ENCODE measurements at places on chromosomes 7 and 10.

GRCh38 chr7:74025146-74025545 is 2.8 kb upstream of the ELN start:
- DNase-seq, result no peak

DNA sequence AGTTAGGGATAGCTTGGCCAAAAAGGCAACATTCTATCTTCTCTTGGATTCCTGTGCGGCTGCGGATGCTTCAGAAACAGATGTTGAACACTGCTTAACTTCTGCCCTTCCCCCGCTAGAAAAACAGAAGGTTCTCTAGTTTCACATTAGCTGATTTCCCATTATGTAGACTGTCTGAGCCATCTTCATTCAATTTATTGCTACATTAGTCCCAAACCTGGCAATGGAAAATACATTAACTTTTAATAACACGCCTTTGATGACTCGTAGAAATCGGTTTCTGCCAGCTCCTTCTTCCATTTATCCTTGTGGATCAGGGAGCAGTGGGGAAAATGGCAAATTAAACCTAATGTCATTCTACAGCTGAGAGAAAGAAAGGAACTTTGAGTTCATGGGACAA is 119.9 kb downstream of the SLC16A9 start:
- no peak for DNase-seq

DNA sequence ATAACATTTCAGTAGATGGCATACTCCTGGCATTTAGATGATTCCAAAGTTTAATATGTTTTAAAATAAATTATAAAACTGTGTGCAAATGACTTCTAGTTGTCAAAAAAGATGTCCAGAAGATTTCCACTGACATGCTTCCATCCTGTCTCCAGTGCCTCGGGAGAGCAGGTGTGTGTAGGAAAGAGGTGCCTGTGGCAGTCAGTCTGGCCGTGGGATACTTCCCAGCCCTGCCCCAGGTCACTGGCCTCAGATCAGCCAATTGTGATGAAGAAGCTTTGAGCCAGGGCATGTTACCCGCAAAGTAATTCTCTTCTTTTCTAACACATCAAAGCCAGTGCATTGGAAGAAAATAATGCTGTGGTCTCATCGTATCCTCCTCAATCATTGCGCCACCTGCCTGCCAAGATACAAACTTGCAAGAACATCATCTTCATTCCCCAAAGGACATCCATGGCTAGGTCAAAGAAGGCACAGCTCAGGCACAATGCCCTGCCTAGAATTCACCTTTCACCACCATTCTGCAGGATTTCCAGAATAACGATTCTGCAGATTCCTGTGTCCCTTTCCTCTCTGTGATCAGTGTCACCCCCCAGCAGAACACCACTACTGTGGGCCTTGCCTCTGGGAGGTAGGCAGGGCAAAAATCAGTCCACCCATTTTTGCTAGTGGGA is 6.3 kb upstream of the KCNMA1 start:
- DNase-seq, result peak; percentile 49

- no peak for DNase-seq
Observed at GRCh38 chr7:43763183-43763582, 4.7 kb downstream of the BLVRA start.

DNA sequence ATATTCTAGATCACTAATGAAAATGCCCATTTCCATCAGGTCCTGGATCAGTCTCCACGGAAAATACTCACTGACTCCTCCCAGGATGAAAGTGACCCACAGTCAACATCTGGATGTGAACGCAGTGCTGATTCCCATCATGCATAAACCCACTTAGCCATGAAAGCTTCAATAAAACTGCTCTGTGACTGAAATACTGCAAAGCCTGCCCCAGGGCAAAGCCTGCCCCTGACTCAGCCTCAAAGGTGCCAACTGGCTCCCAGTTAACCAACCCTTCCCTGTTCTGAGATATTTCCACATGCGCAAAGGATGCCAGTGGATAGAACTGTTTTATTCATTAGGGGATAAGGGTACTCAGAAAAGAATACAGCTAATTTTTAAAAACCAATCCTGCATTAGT is 24.0 kb downstream of the OSBPL3 start:
- DNase-seq, result no peak

- no peak for DNase-seq
Observed at GRCh38 chr10:28429573-28430216, 103.2 kb upstream of the WAC start.

DNA sequence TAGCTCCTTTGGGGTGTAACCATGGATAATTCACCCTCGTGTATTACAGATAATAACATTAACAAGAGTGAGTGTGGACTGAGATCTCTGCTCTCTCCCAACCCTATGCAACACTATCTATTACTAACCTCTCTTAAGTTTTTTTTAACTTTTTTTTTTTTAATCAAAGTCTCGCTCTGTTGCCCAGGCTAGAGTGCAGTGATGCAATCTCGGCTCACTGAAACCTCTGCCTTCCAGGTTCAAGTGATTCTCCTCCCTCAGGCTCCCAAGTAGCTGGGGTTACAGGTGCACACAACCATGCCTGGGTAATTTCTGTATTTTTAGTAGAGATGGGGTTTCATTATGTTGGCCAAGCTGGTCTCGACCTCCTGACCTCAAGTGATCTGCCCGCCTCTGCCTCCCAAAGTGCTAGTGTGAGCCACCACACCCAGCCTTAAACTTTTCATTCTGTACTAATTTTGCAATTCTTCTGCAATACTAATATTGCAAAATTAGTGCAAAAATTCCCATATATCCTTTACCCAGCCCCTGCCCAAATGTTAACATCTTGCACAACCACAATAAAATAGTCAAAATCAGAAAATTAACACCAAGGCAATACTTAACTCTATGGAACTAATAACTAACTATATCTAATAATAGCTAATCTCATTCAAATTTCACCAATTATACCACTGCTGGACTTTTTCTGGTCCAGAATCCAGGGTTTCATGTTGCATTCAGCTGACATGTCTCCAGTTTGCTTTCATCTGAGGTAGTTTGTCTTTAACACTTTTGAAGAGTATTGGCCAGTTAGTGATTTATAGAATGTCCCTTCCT is 66.5 kb upstream of the TCF7L2 start:
- DNase-seq, result no peak

GRCh38 chr7:41603985-41604384 is 98.9 kb downstream of the INHBA start:
- no peak for DNase-seq

DNA sequence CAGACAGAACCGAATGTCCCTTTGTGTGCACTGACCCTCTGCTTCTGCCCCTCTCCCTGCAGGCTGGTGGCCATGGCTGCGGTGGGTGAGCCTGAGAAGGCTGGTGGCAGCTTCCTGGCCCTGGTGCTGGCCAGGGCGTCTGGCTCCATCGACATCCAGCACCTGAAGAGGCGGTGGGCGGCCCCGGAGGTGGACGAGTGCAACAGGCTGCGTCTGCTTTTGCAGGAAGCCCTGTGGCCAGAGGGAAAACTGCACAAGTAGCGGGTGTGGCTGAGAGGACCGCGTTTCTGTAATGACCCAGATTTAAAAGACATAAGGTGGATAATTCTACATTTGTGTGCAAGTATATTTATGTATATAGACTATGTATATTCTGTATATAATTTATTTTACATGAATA is 89.2 kb downstream of the DYNC2I1 start:
- no peak for DNase-seq

Data from germinal center (tissue), 1 donor.